ENCODE measurements at places on chromosomes 2 and 18.
A peak's percentile ranks its signal among the peaks of the same experiment; 100 is the strongest.

GRCh38 chr2:219297766-219298456 is 11.3 kb downstream of the PTPRN start:
- DNase-seq, result no peak

- DNase-seq, result peak; percentile 80
Observed at GRCh38 chr18:59837586-59837985, 62.2 kb upstream of the PMAIP1 start.

DNA sequence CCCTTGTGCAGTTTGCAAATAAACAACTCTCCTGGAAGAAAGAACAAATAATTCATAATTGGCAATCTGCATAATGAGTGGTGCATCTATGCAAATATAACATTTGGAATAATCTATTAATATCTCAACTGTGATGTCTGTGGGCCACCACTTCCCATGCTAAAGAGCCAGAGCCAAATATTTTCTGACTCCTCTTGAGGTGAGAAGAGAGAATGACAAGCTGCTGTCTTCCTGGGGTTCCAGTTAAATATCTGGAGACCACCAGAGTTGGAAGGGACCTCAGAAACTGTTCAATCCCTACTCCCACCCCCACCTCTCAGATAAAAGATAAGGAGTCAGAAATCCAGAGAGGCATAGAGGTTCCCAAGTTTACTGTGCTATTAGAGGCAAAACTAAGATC is 241.0 kb upstream of the SLC14A2 start:
- DNase-seq, result no peak

DNA sequence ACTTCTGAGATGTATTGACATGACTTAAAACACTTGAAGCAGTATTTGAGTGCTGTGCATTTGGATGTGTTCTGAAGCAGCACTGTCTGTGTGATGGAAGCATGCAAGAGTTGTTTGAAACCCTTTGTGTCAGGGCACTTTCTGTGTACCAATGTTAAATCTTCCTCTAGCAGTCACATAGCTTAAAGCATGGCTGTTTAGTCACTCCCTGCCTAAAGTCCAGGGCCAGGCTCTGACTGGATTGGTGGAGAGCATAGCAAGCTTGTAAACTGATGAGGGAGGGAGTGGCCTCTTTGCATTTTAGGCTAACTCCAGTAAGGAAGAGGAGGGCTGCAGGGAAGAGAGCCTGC is 73.5 kb downstream of the MYO1B start:
- DNase-seq, result peak; percentile 70

GRCh38 chr18:56639104-56639381 is 651 bp upstream of the TXNL1 start:
- DNase-seq, result no peak

DNA sequence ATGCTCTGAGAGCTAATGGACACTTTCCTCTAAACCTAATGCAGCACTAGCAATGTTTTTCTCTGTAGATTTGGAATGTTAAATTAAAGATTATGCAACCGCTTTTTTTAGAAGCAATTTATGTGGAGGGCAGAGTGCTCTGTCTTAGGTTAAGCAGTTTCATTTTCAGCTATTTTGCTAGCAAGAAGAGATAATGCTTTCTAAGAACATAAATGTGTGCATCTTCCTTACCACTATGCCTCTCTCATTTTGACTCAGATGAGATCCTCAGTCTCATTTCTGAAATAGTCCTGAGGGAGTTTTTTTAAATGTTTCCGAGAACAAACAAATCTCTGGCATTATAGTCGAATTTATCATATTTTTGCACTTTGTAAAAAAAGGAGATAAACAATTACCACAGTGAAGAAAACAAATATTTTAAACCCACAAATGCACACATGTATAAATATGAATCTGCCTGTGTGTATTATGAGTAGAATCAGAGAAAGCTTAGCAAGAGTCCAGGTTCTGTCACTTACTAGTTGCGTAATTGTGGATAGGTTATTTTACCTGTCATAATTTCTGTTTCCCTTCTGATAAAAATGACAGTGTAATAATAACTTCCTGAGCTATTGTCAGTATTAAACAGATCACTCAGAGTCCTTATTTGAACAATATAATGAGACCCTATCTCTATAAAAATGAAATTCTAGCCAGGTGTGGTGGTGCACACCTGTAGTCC is 207.7 kb upstream of the CRIM1 start:
- no peak for DNase-seq

GRCh38 chr2:188324067-188324466 is 32.4 kb downstream of the GULP1 start:
- no peak for DNase-seq

DNA sequence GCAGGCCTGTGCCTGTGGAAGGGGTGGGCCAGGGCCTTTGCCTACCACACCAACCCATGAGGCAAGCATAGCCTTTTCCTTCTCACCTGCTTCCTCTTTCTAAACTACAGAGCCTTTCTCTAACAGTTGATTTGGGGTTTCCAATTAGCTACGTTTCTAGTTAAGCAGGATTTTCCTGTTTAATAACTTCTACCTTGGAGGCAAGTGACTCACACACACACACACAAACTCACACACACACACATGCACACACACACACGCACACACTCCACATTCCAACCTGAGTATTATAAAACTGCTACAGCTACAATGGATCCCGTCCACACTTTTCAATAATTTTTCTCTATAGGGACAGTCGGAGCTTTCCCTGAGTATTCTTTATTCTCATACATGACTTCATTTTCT is 84.9 kb downstream of the SOX11 start:
- peak; percentile 55 for DNase-seq

DNA sequence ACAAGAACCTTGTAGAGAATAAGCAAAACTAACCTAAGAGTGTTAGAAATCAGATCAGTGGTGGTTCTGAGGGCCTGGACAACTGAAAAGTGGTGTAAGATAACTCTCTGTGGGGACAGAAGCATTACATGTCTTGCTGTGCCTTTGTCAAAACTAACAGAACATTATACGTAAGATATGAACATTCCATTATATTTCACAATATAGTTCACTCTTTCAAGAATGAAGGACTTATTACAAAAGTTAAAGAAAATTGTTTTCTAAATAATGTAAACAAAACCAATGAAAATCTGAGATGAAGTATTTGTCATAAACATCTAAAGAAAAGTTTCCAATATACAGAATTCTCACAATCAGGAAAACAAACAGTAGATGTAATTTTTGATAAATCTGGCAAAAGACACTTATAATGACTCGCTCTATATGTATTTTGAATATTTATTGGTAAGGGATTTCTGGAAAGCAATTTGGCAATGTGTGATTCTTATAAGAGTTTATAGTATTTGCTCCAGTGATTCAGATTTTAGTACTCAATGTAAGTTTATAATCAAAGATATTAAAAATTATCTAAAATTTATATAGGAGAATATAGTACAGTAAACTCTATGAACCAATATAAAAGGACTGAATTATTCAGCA is 258.4 kb downstream of the CD226 start:
- no peak for DNase-seq

- DNase-seq, result no peak
Observed at GRCh38 chr2:163644238-163644637, 91.6 kb downstream of the FIGN start.

DNA sequence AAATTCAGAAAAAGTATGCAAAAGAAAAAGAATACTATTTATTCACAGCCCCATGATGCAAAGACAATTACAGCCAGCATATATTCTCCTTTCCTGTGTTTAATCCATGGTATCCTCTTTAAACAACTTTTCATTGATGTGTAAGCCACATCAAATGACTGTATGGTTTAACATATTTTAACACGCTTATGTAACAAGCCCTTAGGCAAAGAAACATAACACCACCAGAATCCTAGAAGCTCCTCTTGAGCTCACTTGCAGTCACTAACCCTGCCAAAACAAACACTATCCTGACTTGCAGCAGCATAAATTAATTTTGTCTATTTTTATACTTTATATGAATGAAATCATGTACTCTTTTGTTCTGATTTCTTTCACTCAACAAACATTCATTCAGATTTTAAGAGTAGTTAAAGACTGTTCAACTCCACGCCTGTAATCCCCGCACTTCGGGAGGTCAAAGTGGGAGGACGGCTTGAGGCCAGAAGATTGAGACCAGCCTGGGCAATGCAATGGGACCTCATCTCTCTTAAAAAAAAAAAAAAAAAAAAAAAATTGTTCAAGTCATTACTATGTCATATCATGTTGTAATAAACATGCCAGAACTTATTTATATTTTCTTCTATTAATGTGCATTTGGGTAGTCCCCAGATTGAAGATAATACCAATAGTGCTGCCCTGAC is 226.3 kb downstream of the NBAS start:
- DNase-seq, result no peak

GRCh38 chr2:28055325-28055970 is 164.9 kb downstream of the BABAM2 start:
- no peak for DNase-seq

DNA sequence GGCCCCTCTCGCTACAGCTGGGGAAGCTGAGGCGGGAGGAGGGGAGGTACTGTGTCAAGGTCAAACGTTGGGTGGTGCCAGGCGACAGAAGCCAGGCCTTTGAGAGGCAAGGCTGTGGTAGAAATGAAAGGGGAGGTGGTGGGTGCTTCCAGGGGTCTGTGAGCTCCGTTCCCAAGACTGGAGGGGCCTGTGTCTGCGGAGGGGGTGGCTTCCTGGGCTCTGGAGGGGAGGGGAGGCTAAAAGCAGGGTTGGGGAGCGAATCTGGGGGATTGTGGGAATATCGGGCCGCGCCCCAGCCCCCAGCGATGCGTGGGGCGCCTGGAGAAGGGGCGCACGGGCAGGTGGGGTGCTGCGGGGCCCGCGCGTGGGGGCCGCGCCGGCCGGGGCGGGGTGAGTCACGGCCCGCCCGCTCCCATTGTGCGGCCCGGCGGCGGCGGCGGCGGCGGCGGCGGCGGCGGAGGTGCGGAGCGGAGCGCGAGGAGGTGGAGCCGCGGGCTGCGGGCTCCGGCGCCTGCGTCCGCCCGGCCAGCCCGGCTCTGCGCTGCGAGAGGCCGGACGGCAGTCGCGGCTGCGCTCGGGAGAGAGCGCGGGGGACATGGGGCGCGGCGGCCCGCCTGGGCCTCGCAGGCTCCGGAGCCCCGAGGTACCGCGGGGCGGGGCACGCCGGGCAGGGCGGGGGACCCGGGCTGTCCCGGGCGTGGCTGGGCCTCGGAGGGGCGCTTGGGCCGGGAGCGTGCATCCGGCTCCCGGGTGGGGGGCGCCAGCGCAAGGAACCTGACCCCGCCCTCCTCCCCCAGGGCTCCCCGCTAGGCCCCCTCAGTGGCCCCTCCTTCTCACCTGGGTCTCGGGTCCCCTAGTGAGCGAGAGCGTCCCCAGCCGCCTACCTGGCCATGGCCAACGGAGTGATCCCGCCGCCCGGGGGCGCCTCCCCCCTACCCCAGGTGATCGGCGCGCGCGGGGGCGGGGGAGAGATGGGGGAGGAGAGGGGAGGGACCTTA is at the start of gene SLC4A3:
Gene SLC4A3, plus strand, starts transcription at position 528 of the 998 bp plus-strand sequence. Its CDS starts 363 bp downstream, at position 891.
- DNase-seq, result no peak

DNA sequence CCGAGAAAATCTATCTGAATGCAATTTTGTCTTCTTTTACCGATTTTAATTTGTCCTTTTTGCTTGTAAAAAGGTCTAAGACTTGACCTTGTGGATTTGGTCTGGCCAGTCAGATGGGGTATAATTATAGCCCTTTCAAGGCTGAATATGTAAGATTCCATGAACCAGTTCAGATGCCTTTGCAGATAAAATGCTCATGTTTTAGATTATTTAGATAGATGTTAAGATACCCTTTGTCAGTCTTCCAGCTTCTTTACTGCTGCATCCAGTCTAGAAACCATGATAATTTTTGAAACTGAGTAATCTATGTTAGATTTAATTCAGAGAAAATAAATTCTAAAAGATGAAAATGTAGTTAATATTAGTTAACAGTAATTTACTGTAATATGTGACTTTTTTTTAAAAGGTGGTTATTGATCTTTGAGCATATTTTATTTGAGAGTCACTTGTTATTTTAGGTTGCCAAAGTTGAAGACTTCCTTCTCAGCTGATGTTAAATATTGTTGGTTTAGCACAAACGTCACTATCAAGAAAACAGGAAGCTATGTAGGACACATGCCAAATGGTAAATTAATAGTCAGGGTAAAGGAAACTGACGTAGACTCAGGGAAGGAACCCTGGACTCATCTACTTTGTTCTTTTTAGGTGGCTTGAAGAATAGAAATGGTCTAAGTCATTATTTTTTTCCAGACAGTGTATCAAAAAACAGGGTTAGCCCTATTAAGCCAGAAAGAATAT is 29.8 kb downstream of the BABAM2 start:
- DNase-seq, result no peak

DNA sequence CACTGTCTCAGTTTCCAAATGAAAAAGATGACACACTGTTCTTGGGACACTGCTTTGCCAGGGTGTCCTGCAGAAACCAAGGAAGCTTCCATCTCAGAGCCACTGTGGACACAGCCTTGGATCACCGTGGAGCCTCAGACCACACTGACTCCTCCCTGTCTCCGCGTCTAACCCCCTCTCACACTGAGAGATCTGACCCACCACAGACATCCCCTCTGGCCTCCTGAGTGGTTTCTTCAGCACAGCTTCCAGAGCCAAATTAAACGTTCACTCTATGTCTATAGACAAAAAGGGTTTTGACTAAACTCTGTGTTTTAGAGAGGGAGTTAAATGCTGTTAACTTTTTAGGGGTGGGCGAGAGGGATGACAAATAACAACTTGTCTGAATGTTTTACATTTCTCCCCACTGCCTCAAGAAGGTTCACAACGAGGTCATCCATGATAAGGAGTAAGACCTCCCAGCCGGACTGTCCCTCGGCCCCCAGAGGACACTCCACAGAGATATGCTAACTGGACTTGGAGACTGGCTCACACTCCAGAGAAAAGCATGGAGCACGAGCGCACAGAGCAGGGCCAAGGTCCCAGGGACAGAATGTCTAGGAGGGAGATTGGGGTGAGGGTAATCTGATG is 113.4 kb upstream of the PKDCC start:
- no peak for DNase-seq

DNA sequence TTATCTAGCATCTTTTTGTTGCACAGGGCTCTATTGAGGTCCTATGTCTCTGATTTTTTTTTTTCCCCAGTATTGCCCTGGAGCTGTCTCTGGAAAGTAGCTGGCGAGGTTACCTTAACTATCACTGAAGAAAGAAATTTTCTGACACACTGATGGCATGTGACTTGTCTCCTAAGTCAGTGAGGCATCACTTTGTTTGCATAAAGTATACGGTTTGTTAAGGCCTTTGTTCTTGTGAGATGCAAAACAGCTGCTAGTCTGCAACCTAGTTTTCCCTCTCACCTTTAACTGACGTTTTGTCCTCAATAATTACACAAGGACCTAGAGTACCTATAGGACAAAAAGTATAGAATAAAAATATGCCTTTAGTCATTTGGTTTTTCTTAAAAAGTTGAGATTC is 41.8 kb downstream of the UBXN4 start:
- no peak for DNase-seq

- DNase-seq, result no peak
Observed at GRCh38 chr2:50126845-50127244, 905.1 kb downstream of the NRXN1 start.

- no peak for DNase-seq
Observed at GRCh38 chr18:2939317-2939716, 73.6 kb downstream of the LPIN2 start.

- DNase-seq, result no peak
Observed at GRCh38 chr2:75018162-75018561, 59.7 kb downstream of the POLE4 start.

- DNase-seq, result no peak
Observed at GRCh38 chr2:100522430-100522829, 40.4 kb upstream of the PDCL3 start.

- DNase-seq, result no peak
Observed at GRCh38 chr18:27202741-27203140, 17.6 kb upstream of the CHST9 start.

Measured in ELF-1 (cell line).